Activated CD4-positive, alpha-beta T cell treated with anti-CD3 and anti-CD28 coated beads for 4 hours (primary cell): ENCODE measurements at places on chromosomes 4 and X.
A peak's percentile ranks its signal among the peaks of the same experiment; 100 is the strongest.

DNA sequence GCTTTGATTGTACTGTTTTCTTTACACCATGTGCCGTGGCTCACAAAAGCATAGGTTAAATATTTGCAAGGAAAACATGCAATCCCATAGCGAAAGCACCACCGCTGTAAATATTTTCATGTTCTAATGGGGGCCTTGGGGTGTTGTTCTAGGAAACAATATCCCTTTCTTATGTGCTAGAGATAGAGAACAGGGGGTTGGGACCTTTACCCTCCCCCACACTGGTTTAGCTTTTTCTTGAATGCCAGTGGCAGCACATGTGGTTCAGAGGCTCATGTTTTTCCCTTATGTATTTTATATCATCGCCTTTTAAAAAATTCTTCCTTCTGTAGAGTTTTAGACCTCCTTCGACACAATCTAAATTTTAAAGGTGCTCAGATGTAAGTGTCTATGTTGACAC lies 422.6 kb upstream of the TENM3 start:
- no peak for DNase-seq

DNA sequence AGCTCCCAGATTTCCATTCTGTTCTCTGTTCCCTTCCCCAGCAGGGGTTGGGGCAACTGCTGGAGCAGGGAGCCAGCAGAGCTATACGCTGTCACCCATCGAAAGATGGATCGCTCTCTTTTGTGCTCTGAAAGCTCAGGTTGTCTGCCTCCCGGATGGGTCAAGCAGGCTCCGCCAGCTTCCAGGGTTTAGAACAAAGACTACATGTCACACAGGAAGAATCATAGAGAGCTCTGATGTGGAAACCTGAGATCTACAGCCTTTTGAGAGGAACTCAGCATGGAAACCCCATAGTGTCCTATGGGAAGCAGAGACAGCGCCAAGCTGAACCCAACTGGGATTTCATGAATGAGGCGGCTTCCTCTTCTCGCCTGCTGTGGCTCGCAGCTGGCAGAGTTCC lies 205.4 kb downstream of the HS3ST1 start:
- no peak for DNase-seq

- DNase-seq = peak; percentile 33
Observed at GRCh38 chrX:118823263-118824172, at the start of gene ZCCHC12. Gene ZCCHC12, plus strand, starts transcription at chrX:118823824. Its CDS starts 1,421 bp downstream, at chrX:118825245.

GRCh38 chrX:15301924-15302323 lies 13.5 kb downstream of the ASB11 start:
- no peak for DNase-seq

GRCh38 chrX:109281483-109282275 lies 200.2 kb downstream of the GUCY2F start:
- no peak for DNase-seq

GRCh38 chrX:24154490-24155034 lies 5.0 kb downstream of the ZFX start:
- DNase-seq = no peak

DNA sequence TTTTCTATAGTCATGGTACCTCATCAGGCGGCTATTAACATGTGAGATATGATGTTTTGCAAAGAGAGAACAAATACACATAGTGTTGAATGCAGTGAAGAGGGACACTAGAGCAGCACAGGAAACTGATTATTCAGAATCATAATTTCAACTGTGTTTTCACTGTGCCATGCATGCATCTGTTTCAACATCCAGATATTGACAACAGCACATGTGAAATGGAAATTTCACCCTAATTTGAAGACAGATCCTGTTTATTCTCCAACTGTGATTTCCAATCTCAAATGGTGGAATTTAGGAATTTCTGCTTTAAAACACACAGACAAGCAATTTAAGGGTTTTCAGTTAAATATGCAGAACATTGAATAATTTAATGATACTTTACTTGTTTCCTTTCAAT lies 288.6 kb downstream of the KCTD8 start:
- no peak for DNase-seq

DNA sequence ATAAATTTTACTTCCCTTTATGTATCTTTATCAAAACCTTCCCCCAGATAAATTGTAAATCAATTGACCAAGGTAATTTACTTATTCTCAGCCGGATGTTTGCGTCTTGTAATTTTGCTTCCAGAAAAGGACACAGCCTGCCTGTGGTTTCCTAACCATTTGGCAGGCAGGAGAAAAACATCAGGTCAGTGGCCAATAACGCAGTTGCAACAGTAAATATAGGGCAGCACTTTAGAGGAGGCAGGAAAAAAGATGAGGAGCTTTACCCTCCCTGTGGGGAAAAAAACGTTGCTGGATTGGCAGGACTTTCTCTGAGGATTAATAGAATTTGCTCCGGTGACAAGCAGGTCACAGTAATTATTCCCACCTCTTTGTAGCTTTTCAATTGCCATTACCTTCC lies 2618.1 kb downstream of the ARAP2 start:
- no peak for DNase-seq

GRCh38 chrX:65194547-65194946 lies 218.3 kb upstream of the ZC4H2 start:
- DNase-seq = no peak

GRCh38 chr4:4637710-4638109 lies 95.9 kb upstream of the STX18 start:
- DNase-seq = no peak

DNA sequence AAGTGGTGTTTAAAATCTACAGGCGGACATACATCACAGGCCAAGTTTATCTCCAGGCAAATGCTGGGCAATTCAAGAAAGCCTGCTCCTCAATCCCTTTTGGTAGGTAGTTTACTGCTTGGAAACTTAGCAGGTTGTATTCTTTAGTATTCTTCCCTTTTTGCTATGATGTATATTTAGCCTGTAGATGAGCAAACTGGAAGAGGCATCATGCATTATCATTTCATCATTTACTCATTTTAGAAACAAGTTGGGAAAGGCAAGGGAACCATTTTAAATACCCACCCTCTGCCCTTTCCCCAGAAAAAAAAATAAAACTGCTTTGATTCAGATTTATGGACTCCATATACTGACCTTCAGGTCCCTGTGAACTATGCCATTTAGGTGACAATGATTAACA lies 213.2 kb downstream of the CAMK2D start:
- no peak for DNase-seq

DNA sequence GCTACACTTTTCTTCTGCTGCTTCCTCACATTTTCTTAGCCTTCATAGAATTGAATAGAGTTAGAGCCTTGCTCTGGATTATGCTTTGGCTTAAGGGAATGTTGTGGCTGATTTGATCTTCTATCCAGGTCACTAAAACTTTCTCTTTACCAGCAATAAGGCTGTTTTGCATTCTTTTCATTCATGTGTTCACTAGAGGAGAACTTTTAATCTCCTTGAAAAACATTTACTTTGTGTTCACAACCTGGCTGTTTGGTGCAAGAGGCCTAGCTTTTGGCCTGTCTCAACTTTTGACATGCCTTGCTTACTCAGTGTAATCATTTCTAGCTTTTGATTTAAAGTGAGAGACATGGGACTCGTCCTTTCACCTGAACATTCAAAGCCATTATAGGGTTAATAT lies 87.7 kb upstream of the RAB40AL start:
- no peak for DNase-seq

DNA sequence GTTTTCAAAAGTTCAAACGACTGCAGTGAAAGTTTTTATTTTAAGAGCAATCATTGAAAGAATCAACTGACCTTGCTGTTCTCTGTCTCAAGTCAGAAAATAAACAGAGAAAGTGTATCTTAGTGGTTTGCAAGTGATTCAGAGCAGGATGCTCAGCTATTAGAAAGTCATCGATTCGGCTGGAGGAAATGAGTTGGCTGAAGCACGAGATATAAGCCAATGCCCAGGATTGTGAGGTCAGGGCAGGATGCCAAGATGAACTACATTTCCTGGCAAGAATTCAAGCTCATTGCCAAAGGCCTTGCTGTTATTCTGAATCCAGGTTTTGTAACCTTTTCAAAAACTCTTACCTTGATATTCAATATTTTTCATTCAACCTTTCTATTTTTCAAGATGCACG lies 541.4 kb upstream of the BOD1L1 start:
- DNase-seq = no peak

DNA sequence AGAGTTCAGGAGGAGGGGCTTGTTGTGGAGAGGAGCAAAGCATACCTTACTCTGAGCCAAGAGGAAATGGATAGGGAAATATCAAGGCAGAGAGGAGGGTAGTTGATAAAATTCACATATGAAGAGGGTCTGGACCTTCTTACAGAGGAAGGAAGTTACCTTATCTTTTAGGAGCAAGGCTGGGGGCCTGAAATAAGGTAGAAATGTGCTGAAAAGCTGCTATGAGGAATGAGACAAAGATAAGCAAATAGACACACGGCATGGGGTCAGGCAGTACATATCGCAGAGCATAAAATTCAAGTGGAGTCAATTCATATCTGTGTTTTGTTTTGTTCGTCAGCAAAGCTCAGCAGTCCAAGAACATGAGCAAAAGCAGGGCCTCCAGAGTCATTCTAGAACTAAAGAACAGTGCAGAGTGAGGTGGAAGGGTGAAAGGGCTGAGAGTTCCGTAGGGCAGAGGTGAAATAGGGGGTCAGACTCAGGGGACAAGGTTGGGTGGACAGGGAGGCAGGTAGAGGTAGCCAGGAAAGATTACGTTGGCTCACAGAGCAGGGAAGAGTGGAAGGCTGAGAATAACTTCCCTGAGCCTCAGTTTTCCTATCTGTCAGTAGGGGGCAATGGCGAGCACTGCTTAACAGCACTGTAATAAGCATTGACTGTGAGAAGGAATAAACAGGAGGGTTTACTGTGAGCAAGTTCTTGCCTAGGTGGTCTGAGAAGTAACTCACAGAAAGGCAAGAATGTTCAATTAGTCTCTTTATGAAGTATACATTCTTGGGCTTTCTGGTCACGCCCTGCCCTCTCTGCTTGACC lies 9.2 kb downstream of the VSIG4 start:
- DNase-seq = peak; percentile 37

- DNase-seq = no peak
Observed at GRCh38 chr4:180100433-180101344, 2142.5 kb upstream of the TENM3 start.

DNA sequence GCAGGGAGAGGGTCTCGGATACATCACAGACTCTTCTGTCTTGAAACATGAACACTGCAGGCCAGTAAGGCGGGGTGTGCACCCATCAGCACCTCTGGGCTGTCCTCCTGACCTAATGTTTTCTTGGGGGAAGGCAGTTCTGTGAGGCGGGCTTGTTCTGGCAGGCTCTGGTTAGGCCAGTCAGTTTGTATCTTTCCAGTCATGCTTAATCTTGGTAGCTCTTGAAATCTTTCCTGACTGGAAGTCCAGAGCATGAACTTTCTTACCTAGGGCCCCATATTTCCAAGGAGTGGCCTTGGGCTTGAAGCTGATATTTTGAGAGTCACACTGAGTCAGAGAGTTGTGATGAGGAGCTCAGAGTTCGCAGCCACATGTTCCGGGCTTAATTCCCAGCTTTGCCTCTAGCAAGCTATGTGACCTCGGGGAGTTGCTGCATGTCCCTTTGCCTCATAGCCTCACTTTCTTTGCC lies 54.2 kb upstream of the RASSF6 start:
- DNase-seq = no peak
